ENCODE measurements at places on chromosomes 3 and 15.

DNA sequence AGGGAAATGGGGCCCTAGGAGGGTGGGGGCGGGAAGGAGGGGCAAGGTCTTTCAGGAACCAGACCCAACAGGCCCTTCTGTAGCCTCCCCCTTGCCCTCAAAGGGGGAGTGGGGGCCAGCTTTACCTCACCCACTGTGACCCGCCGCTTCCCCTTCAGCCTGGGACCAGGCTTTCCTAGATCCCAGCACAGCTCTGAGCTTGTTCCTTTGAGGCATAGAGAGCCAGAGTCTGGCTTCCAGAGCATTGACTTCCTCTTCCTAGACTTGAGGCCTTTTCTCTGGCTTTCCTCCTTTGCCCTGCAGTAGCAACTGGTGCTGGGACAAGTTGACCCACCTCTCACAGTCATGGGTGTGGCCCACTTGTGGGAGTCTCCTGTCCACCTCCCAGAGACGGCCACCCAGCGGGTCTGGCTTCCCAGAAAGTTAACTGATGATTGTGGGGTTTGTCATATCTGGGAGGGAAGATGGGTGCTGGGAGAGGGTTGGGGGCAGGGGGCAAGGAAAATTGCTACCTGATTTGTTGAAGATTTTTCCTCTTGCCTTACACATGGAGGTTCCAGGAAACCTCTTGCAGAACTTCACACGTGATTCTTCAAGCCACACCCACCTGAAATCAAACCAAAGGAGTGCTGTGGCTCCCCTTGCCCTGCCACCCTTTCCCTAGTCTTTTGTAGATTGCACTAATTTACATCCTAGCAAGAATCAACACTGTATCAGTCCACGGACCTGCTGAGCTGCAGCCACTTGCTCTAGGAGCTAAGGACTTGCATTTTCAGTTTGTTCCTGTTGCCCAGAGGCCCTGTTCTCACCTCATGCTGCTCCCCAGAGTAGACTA lies 4.1 kb upstream of the CHST14 start:
- no peak for DNase-seq

- DNase-seq: no peak
Observed at GRCh38 chr3:196180346-196180745, 30.9 kb downstream of the ZDHHC19 start.

GRCh38 chr3:171365489-171365888 lies 94.7 kb downstream of the TNIK start:
- DNase-seq: no peak

DNA sequence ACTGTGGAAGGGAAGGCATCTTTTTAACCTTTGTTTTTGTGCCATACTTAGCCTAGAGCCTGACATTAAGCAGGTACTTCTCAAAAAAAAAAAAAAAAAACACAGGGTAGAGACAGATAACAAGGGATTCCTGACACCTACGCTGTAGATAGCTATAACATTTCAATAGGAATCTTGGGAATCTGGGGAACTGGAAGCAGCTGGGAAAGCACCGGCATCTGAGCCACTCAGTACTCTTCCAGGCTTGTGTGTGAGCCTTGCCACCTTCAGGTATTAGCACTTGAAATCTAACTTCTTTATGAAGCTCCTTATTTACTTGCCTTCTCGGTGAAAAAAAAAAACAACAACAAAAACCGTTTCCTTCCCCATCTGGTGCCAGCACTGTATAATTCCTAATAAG lies 46.8 kb downstream of the PIK3CA start:
- no peak for DNase-seq

DNA sequence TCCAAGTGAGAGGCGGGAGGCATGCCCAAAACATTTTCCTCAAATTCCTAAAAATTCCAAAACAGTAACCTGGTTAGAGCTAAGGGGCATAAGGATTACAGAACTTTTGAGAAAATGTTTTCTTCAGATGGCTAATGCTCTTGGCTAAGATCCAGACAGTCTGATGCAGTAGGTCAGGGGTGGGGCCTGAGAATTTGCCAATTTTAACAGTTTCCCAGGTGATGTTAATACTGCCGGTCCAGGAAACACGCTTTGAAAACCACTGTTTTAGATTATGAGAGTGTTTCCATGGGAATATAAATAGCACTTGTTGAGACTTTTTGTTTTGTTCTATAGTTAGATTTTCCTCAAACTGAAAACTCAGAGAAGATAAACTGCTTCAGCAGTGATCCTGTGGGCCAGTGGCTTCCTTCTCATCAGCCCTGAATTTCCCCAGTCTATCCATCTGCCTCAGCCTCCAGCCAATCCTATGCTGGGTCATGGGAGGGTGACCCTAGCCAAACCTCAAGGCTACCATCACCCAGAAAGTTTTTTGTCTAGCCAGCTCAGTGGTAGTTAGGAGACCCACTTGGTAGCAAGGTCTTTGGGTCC lies 71.6 kb upstream of the ACP3 start:
- no peak for DNase-seq
